ENCODE measurements at places on chromosomes 6 and 20.

- DNase-seq: no peak
Observed at GRCh38 chr6:168095171-168095691, 16.2 kb upstream of the FRMD1 start.

DNA sequence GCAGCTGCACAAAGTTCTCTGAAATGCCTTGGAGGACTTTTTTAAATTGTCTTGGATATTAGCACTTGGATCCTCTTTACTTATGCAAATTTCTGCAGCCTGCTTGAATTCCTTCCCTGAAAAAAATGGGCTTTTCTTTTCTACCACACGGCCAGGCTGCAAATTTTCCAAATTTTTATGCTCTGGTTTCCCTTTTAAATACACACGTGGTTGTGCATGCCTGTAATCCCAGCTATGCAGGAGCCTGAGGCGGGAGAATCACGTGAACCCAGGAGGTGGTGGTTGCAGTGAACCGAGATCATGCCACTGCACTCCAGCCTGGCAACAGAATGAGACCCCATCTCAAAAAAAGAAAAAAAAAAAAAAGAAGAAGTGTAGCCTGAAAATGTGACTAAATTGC lies 76.1 kb upstream of the PRND start:
- DNase-seq: no peak

GRCh38 chr20:64223526-64224067 lies 32.0 kb upstream of the PCMTD2 start:
- no peak for DNase-seq

- no peak for DNase-seq
Observed at GRCh38 chr20:34984756-34985261, 29.1 kb downstream of the MYH7B start.

Data from Caki2 (cell line).